Muscle of arm (tissue), 14 donors: ENCODE measurements at places on chromosomes 7 and 10. TPM values are rescaled to one million over a fixed set of nuclear protein-coding genes. Genes with fewer than 3 reads are reported as not detected.

GRCh38 chr10:78173360-78174015 lies 139.8 kb downstream of the RPS24 start:
- no peak for DNase-seq

DNA sequence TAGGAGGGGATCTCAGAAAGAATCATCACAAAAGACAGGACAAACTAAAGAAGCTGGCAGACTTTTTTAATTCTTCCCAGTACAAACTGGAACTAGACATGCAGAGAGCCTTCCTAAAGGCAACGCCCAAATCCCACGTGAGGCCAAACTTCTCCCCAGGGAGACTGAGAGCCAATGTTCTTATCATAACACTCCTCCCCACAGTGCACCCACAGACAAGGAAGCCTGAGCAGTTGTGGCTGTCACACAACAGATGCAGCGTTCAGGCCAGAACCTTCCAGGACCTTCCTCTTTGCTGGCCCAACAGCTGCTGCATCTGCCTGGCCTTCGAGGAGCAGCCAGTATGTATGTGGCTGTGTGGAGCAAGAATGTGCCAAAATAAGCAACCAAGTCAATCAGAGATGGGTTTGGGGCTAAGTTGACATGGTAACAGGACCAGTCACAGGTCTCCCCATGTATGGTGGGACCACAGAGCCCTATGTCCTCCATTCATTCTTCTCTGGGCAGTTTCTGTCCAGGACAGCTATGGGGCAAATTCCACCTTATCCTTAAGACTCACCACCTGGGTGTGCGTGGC lies 34.9 kb downstream of the SRPK2 start:
- DNase-seq, result peak; percentile 40

DNA sequence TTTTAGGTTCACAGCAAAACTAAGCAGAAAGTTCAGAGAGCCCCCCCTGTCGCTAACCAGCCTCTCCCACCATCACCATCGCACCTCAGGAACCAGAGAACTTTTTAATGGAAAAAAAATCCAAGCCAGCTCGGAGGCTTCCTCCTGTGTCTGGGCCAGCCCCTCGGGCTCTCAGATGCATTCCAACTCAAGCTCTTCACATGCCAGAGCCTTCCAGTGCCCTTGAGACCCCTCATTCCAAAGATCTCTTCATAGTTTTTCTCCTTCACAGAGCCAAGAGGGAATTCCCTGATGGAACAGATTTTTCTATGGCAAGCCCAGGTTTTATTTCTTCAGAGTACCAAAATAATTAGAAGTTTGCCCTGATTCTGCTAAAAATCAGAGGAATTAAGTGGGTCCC lies 153.4 kb upstream of the LANCL2 start:
- DNase-seq, result no peak

GRCh38 chr10:131865223-131865917 lies 35.4 kb upstream of the PPP2R2D start:
- DNase-seq, result no peak

GRCh38 chr10:107733328-107734130 lies 569.0 kb upstream of the SORCS1 start:
- DNase-seq, result no peak

DNA sequence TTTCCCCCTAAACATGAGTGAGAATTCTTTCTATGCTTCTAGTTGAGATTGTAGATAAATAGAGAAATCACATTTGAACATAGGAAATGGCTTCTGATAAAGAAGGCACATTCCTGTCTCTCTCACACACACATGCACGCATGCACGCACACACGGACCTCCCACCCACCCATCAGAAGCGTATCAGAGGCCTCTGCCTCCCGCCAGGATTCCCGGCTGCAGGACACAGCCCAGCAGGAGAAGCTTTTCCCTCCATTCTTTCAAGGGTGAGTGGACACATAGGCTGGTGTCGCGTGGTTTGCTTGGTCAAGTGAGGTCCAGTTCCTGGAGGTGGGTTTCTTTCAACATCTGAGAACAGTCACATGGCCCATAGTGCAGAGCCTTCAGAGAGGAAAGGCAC lies 34.2 kb downstream of the KLF6 start:
- no peak for DNase-seq

DNA sequence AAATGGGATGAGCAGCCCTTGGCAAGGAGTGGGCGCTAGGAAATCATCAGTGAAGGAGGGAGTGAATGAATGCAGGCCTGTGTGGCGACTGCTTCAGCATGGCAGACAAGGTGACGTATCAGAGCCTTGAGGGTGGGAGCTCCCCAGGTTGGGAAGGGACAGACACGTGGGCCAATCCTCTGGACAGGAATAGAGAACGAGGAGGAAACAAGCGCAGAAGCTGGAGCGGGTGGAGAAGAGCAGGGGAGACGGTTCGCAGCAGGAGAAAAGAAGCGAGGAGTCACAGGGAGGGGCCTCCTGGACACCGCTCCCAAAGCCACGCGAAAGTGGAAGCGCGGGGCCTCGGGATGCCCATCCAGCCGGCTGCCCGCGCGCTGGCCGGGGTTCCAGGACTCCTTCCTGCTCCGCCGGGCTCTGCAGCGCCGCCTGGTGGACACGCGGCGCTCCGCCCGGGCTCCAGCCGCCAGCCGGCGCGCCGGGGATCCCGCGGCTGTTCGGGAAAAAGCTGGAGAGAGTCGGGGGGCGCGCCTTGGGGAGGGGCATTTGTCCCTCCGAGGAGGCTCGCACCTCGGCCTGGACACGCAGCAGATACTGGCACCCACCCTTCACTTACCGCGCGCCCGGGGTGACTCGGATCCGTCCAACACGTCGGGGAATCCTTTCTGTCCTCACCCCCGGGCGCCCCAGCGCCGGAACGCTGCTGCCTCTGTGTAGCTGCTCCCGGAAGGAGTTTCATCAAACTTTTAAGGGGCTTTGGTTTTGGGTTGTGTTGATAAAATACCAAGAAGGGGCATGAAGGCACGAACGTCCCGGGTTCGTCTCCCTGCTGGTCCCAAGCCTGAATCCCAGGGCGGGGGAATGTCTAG lies 6.3 kb downstream of the ZNF503 start:
- DNase-seq, result peak; percentile 71

GRCh38 chr10:98403812-98404504 lies 11.0 kb downstream of the PYROXD2 start:
- DNase-seq, result no peak

DNA sequence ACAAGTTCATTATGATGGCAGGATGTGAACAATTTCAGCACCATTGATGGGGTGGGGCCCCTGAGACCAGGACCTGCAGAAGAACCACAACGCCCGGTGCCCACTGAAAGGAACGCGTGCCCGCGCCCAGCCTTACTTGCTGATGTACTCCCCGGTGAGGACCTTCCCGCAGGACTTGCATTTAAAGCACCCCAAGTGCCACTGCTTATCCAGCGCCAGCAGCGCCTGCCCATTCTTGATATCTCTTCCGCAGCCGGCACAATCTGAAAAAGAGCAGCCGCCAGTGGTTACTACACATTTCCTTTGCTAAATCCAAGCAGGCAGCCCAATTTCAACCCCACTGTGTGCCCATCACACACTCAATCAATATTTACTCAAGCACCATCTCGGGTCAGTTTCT lies 110.6 kb downstream of the ABLIM1 start:
- DNase-seq, result no peak

DNA sequence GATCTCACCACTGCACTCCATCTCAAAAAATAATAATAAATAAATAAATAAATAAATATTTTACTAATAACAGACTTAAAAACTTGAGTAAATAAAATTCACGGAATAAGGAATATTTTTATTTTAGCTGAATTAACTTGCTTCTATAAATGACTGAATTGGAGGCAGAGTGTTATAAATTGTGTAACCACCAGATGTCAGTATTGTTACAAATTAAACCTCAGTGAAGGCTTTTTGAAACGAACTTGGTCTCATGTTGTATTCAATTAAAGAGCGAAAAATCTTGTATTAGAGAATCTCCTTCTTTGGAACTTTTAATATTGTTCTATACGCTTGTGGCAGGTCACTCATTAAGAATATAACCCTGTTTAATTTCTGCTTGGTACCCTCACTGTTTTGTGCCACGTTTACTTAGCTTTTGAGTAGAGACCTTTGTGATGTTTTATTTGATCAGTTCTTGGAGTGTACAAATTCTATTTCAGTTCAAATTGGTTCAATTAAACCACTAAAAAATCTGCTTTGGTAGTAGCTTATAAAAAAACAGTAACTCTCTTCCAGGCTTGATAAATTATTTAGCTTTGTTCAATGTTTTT lies 45.6 kb upstream of the SCIN start:
- DNase-seq, result peak; percentile 56

- DNase-seq, result no peak
These were observed 323.3 kb upstream of the KAT6B start for GRCh38 chr10:74502963-74503608.

GRCh38 chr7:88306590-88307048 lies at the start of gene STEAP4:
STEAP4 (minus strand) TSS chr7:88306894; CDS start chr7:88284269, 22,625 bp downstream.
- DNase-seq, result peak; percentile 79

DNA sequence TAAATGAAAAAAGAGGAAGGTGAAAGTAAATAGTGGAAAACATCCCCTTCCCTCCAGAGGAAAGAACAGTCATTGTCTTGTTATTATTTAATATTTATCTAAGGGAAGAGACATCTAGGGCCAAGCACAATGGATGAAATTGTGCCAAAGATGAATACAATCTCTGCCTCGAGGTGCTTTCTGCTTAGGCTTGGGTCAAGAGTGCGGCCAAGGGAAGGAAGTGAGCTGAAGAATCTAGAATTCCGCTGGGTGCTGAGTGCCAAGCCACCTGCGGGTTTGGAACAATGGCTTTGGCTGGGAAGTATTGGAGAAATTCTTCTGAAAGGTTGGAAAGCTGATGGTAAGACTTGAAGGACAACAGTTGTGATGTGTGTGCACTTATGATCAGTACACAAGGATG lies 531.3 kb upstream of the FZD8 start:
- DNase-seq, result no peak

DNA sequence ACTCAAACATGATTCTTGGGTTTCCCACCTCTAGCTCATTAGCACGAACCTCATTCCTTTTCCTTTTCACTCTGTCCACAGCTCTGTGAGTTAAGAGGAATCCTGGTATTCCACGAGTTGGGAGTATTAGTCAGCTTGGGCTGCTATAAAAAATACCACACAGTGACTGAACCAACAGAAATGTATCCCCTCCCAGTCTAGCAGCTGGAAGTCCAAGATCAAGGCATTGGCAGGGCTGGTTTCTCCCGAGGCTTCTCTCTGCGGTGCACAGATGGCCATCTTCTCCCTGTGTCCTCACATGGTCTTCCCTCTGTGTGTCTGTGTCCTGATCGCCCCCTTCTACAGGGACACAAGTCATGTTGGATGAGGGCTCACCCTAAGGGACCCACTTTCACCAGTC lies 261.6 kb downstream of the TNS3 start:
- DNase-seq, result no peak

GRCh38 chr10:71263376-71263775 lies 51.0 kb downstream of the UNC5B start:
- no peak for DNase-seq

GRCh38 chr7:41148521-41148951 lies 554.4 kb downstream of the INHBA start:
- no peak for DNase-seq

SRGN gene
- 35.0 TPM for polyA plus RNA-seq

NPY4R2 gene
- 0.21 TPM for polyA plus RNA-seq

FKBP6 gene
- polyA plus RNA-seq, result 0.16 TPM

SPOCK2 gene
- 5.3 TPM for polyA plus RNA-seq

CCL24 gene
- not detected for polyA plus RNA-seq

MACC1 gene
- polyA plus RNA-seq, result 0.11 TPM
